Stimulated activated CD4-positive, alpha-beta T cell treated with anti-CD3 and anti-CD28 coated beads, Interleukin-12 subunit alpha, Interleukin-12 subunit beta, amount 100 ng/mL, for 4 hours (primary cell): ENCODE measurements at places on chromosomes 3 and 15.

DNA sequence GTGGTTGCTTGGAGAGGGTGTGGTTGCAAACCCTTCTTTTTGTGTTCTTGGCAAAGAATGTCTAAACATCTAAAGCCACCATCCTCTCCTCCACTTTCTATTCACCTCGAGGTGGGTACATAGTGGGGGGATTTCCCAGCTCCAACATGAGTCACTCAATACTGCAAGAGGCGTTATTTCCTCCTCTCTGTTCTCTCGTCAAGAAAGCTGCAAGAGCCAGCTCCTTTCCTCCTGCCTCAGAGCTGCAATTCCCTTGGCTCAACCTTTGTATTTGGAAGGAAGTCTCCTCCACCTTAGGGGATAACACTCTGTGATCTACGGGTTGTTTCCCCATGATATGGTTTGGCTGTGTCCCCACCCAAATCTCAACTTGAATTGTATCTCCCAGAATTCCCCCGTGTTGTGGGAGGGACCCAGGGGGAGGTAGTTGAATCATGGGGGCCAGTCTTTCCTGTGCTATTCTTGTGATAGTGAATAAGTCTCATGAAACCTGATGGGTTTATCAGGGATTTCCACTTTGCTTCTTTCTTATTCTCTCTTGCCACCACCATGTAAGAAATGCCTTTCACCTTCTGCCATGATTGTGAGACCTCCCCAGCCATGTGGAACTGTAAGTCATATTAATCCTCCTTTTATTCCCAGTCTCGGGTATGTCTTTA lies 138.4 kb downstream of the PLCL2 start:
- DNase-seq: peak; percentile 28

GRCh38 chr3:100042166-100042981 lies 71.9 kb downstream of the FILIP1L start:
- DNase-seq: no peak

DNA sequence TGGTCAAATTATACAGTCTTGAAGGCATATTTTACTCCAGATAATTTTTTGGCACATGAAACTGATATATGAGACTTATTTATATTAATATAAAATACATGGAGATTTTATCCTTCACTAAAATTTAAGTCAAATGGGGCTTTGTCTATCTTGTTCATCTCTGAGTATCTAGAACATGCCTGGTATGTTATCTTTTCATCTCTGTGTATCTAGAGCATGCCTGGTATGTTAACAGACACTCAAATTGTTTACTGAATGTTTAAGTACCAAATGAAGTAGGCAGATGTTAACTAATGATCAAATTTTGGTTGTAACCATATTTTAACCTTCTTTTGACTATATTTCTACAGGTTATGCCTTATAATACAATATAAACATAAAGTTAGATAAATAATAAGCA lies 7.7 kb downstream of the GTF2A2 start:
- DNase-seq: no peak

DNA sequence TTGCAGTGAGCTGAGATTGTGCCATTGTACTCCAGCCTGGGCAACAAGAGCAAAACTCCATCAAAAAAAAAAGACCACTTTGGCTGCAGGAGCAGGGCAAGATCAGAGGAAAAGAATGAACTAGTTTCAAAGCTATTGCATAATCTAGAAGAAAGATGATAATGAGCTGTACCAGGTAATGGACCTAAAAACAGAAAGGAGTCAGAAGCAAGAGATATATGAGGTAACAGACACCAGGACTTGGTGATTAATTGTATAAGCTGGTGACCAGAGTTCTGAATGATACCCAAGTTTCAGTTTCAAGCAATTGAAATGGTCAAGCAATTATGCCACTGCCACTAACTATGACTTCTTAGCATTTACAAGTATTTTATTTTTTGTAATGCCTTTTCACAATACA lies 2.9 kb downstream of the POLQ start:
- DNase-seq: no peak

GRCh38 chr15:40051616-40052415 lies 12.8 kb upstream of the SRP14 start:
- DNase-seq: no peak

GRCh38 chr3:132659365-132660051 lies at the start of gene ACAD11:
Gene ACAD11, minus strand, starts transcription at chr3:132659809. Its CDS starts 58 bp downstream, at chr3:132659751.
- peak; percentile 7 for DNase-seq

GRCh38 chr3:8501371-8502131 lies at the start of gene LMCD1:
Gene LMCD1, plus strand, starts transcription at chr3:8501823. Its CDS starts 116 bp downstream, at chr3:8501939.
- DNase-seq: peak; percentile 74

DNA sequence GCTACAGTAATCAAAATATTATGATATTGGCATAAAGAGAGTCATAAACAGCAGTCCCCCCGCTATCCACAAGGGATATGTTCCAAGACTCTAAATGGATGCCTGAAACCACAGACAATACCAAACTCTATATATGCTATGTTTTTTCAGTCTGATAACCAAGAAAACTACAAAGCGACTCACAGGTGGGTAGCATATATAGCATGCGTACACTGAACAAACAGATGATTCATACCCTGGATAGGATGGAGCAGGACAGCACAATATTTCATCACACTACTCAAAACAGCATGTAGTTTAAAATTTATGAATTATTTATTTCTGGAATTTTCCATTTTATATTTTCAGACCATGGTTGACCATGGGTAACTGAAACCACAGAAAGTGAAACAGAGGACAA lies 87.0 kb upstream of the PPP2R3A start:
- DNase-seq: no peak

DNA sequence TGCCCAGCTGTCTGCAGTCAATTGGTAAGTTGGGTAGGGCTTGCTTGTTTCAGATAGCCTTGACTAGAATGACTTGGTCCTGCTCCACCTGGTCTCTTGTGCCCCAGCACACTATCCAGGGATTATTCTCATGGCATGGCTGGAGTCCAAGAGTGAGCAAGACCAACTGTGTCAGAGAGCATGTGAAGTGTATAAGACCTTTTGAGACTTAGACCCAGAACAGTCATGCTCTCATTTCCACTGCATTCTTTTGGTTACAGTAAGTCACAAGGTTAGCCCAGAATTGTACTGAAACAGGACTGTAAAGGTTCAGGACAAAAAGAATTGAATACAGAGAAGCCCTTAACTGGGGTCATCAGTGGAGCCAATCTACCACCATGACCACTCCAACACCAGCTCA lies 650.8 kb upstream of the ADAMTS9 start:
- no peak for DNase-seq

- no peak for DNase-seq
Observed at GRCh38 chr3:77464111-77464688, 424.3 kb downstream of the ROBO2 start.
